ENCODE measurements at places on chromosomes 7 and 10.
A peak's percentile ranks its signal among the peaks of the same experiment; 100 is the strongest.

GRCh38 chr7:25025218-25025671, 45.3 kb upstream of the OSBPL3 start:
- DNase-seq = no peak

DNA sequence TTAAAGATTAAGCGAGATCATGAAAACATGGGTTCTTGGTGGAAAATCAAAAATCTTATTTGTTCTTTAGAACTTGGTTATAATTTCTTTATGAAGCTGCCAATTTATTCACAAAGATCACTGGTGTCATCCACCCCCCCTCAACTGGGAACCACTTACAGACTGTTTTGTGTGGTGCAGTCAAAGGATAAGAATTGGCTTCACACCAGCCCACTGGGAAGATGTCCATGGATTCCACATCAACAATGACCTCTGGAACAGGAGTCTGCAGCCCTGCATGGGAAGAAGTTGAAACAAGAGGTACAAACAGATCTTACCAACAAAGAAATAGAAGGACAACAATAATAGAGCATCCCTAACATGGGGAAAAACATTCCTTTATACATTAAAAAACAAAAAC, 205.2 kb downstream of the SFMBT2 start:
- no peak for DNase-seq

GRCh38 chr7:96508371-96508770, 186.5 kb upstream of the SLC25A13 start:
- DNase-seq = no peak

GRCh38 chr10:3347413-3348182, 175.0 kb upstream of the PITRM1 start:
- DNase-seq = no peak

DNA sequence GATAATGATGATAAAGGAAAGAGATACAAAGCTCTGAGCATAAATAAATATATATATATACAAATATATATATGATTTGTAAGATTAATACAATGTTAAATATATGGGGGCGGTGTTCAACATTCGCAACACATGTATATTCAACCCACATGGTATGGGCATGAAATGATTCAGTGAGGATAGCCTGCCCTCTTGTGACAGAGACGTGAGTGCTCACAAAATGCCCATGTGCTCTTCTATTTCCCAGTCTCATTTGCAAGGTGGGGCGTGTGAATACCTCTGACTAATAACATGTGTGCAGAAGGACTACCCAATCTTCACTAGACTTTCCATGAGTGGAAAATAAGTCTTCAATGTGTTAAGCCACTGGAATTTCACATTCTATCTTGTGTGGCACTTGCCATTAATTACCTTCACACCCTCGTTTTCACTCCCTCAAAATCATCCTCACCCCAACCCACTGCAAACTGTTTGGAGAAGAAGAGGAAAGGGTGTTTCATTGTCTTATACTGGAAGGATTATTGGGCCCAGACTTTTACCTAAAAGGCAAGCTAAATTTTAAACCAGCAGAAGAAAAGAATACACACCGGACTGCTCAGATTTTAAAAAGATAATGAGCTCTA, 26.9 kb downstream of the ASAH2 start:
- DNase-seq = peak; percentile 0

DNA sequence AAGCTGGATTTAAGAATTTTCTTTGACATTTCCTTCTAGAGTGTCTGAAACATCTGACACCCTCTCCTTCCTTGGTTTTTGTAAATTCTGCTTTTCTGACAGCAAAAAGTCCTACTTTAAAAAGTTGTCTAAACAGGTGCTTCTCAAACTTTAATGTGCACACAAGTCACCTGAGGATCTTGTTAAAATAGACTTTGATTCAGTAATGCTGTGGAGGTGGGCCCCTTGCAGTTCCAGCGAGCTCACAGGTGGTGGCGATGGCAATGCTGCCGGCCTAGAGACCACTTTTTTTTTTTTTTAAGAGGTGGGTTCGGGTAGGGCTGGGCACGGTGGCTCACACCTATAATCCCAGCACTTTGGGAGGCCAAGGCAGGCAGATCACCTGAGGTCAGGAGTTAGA, 77.1 kb downstream of the ABCC2 start:
- DNase-seq = no peak

GRCh38 chr7:150340875-150341262, 560 bp downstream of the RARRES2 start:
- no peak for DNase-seq

DNA sequence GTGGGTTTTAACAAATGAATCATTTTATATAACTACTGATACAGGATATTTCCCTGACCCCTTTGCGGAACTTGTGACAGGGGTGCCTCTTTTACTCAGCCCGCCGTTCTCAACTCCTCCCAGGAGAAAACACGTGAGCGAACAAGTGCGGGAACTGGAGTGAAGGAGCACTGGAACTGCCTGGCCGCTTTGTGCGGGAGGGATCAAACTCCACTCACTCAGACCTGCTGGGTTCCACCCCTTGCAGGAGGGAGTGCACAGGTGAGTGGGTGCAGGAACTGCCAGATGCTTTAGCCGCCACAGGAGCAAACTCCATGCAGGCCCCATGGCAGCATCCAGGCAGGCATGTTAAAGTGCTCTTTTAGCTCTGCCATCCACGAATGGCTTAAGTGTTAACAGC, 513.4 kb upstream of the GRM3 start:
- DNase-seq = no peak

GRCh38 chr7:153473185-153473584, 579.0 kb upstream of the DPP6 start:
- DNase-seq = no peak

DNA sequence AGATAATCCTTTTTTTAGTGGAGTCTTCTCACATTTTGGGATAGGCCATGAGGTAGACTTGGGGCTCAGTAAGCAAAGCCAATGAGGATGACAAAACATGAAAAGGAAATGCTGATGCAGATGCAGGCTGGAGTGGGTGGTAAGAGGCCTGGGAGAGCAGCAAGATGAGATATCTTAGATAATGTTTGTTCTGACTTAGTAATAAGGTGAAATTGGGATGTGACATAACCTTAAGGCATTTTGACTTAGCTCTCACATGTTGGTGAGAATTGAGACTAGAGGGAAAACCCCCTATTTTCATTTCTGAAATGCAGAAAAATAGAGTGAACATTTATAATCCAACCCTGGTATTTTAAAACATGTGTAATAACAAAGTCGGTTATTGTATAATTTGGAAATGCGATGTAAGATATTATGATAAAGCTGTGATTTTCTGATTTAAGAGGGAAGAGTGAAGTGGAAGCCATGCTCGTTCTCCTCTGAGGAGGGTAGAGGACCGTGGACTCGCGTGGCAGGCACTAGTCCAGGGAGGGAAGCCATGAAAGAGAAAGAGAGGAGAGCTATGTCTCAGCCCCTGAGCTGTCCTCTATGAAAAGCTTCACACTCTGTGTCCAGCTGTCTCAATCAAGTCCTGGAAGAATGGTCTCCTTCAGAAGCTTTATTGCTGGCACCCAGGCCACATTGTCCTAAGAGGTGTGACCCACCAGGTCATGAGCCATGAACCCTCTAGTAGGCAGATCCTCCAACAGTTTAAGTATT, 57.3 kb downstream of the ST7 start:
- DNase-seq = no peak

DNA sequence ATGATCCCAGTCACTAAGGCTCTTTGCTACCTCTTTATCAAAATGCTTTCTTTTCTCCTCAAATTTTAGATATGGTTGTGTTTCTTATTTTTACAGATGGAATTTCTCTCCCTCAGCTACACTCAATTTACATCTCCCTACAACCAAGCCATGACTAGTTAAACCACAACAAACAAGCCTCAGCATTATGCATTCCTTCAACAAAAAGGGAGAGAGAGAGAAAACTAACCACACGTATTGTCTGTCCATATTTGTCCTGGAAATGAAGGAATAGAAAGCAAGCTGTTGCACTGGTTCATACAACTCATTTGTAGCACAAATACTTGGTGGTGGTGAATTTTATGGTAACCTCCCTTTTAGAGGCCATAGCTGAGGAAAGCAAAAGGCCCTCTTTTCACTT, 286.4 kb downstream of the AHR start:
- DNase-seq = no peak

DNA sequence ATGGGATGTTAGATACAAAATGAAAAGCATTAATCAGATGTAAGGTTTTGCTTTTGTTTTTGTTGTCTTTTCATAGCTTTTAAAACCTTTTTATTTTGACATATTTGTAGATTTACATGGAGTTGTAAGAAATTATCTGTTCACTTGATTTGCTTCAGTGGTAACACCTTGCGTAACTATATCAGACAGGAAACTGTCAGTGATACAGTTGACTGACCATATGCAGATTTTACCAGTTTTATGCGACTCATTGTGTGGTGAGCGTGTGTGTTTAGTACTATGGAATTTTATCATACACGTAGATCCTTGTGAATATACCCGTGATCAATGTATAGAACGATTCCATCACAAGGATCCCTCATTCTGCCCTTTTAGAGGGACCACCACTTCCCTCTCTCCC, 701.4 kb downstream of the SUGCT start:
- DNase-seq = no peak

- no peak for DNase-seq
Observed at GRCh38 chr10:22978918-22979317, 51.1 kb downstream of the ARMC3 start.

- no peak for DNase-seq
Observed at GRCh38 chr7:875476-876076, 778 bp upstream of the GET4 start.

GRCh38 chr10:15131330-15131729, 34.2 kb downstream of the RPP38 start:
- DNase-seq = no peak

DNA sequence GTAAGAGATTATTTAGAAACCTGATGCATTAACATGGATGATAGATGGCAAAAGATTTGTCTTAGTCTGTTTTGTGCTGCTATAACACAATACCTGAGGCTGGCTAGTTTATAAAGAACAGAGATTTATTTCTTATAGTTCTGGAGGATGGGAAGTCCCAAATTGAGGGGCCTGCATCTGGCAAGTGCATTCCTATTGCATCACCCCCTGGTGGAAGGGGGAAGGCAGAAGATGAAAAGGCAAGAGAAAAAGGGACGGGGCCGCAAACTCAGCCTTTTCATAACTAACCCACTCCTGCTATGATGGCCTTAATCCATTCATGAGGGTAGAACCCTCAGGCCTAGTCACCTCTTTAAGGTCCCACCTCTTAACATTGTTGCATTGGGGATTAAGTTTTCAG, 153.4 kb upstream of the LRGUK start:
- DNase-seq = no peak

All from stimulated activated CD8-positive, alpha-beta memory T cell treated with anti-CD3 and anti-CD28 coated beads, Interleukin-7, amount 100 ng/mL, for 48 hours (primary cell).